ENCODE measurements at places on chromosomes 5 and 9. TPM values are rescaled to one million over a fixed set of nuclear protein-coding genes. Genes with fewer than 3 reads are reported as not detected.
A peak's percentile ranks its signal among the peaks of the same experiment; 100 is the strongest.

The PTPDC1 gene
- polyA plus RNA-seq = 7.2 TPM

DNA sequence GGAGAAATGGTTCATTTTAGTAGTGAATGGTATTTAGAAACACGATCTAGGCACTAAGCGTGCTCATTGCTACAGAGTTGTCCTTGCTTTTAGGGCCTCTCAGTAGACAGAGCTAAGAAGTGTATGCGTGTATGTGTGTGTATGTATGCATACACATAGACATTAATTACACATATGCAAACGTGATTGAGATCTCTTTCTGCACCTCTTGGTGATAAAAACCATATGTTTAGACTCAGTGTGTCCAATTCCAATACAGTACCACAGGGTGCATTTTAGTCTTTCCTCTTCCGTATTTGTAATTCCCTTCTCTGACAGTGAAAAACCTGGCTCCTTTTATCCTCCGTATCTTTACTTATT, 13.1 kb downstream of the TRIO start:
- no peak for DNase-seq

DNA sequence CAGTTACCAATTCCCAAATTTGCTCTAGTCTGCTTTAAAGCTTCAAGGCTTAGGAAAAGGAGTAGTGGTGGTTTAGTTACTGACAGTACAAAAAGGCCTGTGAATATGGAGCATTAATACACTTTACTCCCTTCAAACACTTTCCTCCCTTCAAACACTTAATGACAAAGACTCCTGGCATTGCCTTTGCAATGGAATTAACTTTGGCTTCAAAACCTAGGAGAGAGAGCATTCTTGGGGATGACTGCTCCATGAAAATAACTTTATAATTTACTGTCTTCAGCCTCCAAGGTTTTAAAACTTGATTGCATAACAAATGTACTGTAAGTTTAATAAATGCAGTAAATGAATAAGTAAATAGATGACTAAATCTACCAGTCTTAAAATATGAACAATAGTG, 185.6 kb downstream of the TRPM3 start:
- no peak for DNase-seq

DNA sequence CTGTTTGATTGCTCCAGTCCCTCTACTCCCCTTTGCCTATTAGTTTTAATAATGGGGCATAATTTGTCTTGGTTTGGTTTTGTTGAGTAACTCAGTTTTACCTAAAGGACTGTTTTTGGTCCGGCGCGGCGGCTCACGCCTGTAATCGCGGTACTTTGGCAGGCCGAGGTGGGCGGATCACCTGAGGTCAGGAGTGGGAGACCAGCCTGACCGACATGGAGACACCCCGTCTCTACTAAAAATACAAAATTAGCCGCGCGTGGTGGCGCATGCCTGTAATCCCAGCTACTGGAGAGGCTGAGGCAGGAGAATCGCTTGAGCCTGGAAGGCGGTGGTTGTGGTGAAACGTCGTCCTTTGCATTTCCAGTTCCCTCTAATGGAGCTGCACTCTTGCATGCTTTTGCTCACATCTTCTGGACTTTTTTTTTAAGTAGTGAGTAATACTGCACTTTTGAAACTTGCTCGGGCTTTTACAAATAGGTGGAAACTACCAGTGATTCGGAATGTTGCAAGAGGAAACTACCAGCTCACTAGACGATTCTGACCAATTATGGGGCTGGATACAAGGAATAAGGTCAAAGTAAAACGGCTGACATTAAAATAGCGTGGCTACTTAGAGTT, 721 bp upstream of the MAML1 start:
- DNase-seq = no peak

The ORM2 gene
- 0.37 TPM for polyA plus RNA-seq

- DNase-seq = peak; percentile 35
These were observed at the start of gene TMEM232 for GRCh38 chr5:110726249-110727024. Gene TMEM232 (minus strand): TSS chr5:110726671. CDS start chr5:110667352, 59,319 bp downstream.

DNA sequence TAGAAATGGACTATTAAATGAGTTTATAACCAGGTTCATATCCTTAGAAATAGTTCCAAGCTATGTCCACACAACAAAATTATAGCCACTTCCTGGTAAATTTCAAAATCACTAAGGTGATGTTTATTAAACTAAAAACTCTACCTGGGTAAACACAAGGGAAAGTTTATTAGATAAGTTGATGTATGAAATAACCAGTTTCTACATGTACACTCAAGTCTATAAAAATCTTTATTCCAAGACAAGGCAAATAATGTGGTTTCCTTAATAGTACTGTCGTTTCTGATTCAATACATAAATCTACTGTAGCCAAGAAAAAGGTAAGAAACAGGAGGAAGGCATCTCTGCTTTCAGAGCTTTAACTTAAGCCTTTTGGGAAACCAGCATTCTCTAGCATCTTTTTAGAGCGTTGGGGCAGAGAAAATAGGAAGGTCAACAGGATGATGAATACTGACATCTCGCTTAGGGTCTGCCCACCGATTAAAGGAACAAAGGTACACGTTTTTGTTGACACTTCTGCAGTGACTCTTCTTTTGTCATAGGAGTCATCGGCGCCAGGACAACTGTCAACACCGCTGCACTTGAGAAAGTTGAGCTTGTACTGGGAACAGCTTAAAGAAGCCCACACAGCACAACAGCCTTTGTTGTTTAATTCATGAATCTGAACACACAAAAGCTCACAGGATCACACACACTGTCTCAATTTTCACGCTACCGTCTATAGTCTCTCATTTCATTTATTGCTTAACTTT, 513.6 kb downstream of the SLCO4C1 start:
- DNase-seq = no peak

GRCh38 chr9:132588098-132588497, 5.7 kb downstream of the BARHL1 start:
- no peak for DNase-seq

GRCh38 chr9:125794708-125795107, 47.5 kb downstream of the PBX3 start:
- DNase-seq = no peak

The IFNA21 gene
- not detected for polyA plus RNA-seq

GRCh38 chr5:6372251-6373080, 5.9 kb downstream of the MED10 start:
- no peak for DNase-seq

The CCL27 gene
- polyA plus RNA-seq = 0.67 TPM

DNA sequence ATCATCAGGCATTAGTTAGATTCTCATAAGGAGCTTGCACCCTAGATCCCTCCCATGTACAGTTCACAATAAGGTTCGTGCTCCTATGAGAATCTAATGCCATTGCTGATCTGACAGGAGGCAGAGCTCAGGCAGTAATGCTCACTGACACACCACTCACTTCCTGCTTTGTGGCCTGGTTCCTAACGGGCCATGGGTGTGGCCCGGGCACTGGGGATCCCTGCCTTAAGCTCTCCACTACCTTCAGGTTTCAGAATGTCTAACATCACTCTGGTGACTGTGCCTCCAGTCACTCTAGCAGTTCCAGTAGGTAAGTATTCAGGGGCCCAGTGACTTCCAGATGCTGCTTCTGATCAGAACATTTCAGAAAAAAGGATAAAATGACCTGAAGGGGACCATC, 152.4 kb downstream of the LRRC70 start:
- DNase-seq = no peak

- DNase-seq = no peak
These were observed 187.4 kb downstream of the DCP2 start for GRCh38 chr5:113164021-113164420.

GRCh38 chr5:39430461-39430860, 5.7 kb upstream of the DAB2 start:
- no peak for DNase-seq

DNA sequence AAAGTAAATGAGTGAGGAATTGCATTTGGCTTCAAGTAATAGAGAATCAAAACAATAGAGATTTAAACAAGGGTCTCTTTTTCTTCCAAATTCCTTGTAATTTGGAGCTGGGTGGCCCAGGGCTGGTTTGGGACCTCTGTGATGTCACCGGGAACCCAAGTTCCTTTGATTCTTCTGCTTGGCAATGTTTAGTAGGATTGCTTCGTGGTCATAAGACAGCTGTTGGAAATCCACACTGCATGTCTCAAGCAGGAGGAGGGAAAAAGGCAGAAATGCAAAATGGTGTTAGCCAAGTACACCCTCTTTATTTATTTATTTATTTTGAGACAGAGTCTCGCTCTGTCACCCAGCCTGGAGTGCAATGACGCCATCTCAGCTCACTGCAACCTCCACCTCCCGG, 72.6 kb upstream of the IL12B start:
- DNase-seq = no peak

The IL5 gene
- not detected for polyA plus RNA-seq

DNA sequence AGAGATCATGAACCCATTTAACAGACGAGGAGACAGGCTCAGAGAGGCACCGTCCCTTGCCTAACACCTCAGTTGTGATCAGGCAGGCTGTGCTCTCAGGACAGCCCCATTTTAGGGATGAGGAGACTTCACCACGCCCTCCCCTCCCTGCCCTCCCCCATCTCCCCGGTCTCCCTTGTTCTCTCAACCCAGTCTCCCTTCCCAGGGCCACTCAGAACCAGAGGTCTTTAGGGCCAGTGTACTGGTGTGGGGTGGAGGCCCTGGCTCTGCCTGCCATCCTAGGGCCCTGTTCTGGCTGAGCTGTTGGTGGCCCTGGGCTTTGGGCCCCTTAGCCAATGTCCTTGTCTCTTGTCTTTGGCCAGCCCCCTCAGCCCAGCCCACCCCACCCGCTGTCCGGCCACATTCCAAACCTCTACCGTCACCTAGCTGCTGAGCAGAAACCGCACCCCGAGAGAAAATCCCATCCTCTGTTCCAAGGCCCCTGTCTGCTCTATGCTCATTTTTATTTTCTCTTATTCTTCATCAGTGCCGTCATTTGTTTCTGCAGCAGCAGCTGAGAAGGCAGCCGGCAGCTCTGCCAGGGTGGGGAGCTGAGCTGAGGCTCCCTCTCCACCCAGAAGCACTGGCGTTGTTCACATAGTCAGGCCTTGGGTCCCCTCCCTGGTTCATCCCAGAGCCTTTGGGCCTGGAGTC, 33.9 kb downstream of the OLFML2A start:
- peak; percentile 83 for DNase-seq

The RIMOC1 gene
- polyA plus RNA-seq = 14.2 TPM

The DAB2 gene
- polyA plus RNA-seq = 110 TPM

DNA sequence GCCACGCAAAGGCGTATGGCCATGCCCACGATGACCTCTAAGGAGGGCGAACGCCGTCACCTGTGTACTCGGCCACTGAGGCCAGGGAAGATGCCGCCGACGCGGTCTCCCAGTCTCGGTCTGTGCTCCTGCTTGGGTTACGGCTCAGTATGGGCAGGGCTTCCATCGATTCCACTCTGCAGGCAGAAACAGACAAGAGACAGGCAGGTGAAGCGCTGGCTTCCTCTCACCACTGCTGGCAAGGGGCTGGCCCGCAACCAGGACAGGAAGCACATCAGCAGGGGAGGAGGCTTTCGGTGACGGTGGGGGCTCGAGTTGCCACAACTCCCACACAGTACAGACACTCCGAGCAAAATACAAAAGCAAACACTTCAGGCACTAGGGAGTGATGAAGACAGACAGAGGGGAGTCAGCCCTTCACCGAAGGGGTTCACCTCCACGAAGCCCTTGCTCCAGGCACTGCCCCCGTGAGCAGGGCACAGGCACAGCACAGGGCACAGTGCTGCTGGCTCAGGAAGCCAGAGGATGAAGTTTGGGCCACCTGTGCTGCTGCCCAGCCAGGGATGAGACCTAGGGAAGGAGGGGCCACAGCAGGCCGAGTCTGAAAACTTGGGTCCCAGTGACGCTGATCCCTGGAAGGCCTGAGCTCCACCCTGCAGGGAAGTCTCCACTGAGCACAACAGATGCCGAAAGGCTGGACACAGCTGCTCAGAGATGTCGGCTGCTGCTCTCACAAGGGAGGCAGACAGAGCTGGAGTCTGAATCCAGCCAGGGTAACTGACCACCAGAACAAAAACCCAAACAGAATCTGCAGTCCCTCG, 91.3 kb downstream of the CAMSAP1 start:
- no peak for DNase-seq

DNA sequence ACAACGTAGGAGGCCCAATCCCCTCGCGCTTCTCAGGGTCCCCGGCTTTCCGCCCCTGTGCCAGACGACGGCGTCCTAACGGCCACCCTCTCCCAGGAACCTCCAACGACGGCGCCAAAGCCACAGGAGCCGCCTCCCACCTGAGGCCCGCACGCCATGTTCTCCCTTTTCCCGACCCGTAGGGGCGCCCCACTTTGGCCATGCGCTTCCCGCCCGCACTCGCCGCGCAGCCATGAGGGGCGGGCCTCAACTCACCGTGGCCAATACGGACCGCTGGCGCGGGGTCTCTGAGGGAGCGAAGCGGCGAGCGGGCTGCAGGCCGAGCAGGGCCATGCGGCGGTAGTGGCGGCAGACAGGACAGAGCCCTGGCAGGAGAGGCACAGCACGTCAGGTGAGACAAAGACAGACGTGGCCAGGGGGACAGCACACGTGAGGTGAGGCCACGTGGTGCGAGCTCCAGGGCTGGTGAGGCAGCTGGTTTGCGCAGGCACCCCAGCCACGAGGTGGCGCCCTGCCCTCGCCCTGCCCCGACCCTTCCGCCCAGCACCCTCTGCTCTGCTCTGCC, 1005.5 kb upstream of the PTPRD start:
- DNase-seq = no peak

The GCNT4 gene
- polyA plus RNA-seq = 0.09 TPM

Measured in hindlimb muscle (tissue), 1 donor.